ENCODE measurements at places on chromosomes 13 and 19.

DNA sequence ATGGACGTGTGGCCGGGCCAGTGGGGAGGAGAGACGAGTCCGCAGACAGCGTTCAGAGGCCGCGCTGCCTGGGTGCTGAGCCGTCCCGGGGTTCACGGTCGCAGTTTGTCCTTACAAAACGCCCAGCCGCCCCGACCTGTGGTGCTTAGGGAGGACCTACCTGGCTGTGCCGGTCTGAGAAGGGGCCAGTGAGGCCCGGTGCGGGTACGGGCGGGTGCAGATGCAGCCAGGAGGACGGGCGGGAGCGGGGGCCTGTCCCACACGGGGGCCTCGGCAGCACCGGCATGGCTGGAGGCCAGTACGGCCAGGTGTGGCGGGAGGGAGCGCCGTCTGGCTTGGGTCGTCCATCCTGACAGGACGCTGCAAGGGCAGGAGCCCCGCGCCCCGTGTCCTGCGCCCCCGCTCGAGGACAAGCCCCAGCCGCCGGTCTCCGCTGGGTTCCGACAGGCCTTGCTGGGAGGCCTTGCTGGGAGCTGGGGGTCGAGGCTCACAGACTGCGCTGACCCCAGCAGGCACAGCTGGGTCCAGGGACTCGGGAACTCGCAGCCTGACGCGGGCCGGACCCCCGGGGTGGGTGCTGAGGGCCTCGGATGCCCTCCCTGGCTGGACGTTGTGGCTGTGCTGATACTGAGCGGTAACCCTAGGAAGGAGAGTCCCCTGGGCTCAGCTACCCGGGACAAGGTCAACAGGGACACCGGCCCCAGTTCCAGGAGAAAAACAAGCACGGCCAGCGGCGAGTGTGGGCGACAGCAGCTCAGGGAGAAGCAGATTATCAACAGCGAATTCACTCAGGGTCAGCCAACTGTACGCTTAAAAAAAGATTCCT is 5.3 kb upstream of the PROZ start:
- DNase-seq, result no peak

- no peak for DNase-seq
These were observed 51.5 kb downstream of the BICRA start for GRCh38 chr19:47660435-47660832.

DNA sequence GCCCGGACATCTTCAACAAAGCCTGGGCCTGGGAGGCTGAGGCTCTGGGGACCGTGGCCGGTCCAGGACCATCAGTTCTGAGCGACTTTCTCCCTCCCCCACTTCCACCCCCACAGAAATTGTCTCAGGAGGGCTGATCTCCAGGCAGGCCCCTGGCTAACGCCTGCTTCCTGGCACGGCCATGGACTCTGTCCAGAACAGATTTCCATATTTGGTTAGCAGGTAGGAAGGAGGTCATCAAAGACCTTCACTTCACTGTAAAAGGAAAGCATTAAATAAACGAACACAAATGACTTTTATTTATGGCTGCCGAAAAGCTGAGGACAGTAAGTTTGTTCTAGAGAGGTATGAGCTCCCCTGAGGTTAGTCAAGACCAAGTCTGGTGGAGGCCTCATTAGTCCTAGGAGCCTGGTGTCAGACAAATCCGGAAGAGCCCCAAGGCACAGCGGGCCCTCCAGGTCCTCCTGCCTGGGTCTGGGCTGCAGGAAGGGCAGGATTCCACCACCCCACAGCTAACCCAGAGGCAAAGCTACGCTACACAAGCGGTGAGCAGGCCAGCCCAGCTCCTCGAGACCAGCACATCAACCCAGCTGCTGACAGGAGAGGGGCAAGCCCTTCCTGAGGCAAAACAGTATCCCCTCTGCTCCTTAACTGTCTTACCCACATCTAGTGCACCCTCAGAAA is 4.6 kb upstream of the PLPP2 start:
- no peak for DNase-seq

- DNase-seq, result no peak
These were observed 45.5 kb upstream of the SLC7A9 start for GRCh38 chr19:32914879-32915660.

DNA sequence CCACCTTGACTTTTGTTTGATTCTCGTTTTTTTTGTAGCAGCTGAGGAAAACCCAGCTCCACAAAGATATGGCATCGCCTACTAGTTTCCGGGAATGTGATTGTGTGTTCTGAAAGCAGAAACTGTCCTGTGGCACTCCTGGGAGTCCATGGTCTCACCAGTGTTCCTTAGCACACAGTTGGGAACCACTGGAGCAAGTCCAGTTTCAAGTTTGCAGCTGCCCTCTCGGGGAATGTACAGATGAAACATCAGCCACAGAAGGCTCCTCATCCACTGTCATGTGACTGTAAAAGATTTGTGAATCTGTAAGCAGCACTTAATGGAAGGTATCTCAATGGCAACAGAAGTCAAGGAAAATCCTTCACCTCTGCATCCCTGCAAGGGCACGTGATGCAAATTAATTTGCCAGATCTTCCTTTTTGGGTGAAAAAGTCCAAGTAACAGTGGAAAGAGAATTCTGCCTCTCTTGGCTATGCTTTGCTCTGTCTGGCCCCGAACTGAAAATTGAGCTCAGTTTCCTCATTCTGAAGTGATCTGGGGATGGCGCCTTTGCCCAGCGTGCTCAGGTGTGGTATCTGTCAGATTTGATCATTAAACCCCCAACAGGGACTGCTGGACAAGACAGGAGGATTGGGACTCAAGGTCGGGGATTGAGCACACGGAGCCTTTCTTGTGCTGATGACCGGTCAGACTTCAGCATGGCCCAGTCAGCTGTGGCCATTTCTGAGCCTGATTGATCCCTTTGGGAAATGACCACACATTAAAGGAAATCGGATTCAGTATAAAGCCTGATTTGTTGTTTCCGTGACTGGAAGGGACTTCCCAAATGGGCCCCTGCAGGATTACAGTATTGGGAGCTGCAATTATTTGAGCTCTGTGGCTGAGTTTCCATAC is 58.8 kb downstream of the ING1 start:
- no peak for DNase-seq

DNA sequence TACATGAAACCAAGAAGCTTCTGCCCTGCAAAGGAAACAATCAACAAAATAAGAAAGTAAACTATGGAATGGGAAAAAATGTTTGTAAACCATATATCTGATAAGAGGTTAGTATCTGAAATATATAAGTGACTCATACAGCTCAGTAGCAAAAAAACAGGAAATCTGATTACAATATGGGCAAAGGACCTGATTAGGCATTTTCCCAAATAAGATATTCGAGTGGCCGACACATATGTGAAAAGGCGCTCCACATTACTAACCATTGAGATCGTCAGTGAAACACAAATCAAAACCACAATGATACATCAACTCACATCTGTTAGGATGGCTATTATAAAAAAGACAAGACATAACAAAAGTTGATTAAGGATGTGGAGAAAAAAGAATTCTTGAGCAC is 2818.6 kb upstream of the PCDH20 start:
- no peak for DNase-seq

Data from effector memory CD8-positive, alpha-beta T cell (primary cell).